ENCODE measurements at places on chromosomes 7 and 10.

- DNase-seq: no peak
Observed at GRCh38 chr7:27520815-27521790, 141.6 kb downstream of the HIBADH start.

- no peak for DNase-seq
Observed at GRCh38 chr10:42827201-42827600, 44.6 kb downstream of the BMS1 start.

DNA sequence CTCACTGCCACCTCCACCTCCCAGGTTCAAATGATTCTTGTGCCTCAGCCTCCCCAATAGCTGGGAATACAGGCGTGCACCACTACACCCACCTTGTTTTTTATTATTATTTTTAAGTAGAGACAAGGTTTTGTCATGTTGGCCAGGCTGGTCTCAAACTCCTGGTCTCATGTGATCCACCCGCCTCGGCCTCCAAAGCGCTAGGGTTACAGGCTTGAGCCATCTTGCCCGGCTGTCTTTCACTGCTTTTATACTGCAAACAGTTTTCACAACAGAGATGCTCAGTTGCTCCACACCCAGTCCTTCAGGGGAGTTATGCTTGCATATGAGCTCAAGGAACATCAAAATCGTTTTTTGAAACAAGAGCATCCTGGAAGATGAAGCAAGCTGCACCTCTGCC is 1.3 kb upstream of the PRR15 start:
- no peak for DNase-seq

DNA sequence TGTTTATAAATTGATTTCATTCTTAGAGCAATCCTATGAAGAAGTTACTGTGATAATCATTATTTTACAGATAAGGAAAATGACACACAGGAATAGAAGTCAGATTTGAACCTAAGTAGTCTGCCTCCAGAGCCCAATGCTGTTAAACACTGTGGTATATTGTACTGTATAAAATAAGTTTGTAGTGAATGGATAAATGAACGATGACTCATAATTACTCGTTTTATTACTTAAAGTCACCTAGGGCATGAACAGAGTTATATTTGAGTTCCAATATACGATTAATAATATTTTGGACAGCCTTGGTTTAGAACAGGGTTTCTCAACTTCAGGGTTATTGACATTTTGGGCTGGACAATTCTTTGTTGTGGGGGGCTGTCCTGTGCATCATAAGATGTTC is 7.8 kb upstream of the BTRC start:
- no peak for DNase-seq

- no peak for DNase-seq
Observed at GRCh38 chr7:74568658-74569057, 88.9 kb upstream of the GTF2I start.

DNA sequence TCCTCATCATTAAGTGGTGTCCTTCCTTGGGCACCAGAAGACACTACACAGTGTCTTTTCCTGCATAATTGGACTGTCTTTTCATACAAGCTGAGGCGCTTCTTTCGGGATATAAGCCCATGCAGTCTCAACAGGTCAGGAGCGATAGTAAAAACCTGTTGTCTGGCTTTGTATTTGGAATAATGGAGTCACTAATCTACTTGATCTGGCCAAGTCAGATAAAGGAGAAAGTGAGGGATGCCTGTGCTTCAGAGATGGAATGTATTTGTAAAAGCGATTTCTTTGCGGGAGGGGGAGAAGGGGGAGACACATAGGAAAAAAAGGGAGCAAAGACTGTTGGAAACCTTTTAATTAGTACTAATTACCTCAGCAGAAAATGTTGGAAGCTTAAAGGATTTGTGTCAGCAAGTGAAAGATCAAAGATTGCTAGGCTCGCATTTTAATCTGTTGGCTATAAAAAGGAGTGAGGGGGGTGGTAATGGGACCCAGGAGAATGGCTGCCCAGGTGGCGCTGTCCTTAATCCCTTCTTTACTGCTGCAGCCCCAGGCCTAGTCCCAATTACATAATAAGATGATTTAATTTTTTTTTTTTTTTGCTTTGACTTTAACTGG is 581.4 kb downstream of the LRMDA start:
- no peak for DNase-seq

DNA sequence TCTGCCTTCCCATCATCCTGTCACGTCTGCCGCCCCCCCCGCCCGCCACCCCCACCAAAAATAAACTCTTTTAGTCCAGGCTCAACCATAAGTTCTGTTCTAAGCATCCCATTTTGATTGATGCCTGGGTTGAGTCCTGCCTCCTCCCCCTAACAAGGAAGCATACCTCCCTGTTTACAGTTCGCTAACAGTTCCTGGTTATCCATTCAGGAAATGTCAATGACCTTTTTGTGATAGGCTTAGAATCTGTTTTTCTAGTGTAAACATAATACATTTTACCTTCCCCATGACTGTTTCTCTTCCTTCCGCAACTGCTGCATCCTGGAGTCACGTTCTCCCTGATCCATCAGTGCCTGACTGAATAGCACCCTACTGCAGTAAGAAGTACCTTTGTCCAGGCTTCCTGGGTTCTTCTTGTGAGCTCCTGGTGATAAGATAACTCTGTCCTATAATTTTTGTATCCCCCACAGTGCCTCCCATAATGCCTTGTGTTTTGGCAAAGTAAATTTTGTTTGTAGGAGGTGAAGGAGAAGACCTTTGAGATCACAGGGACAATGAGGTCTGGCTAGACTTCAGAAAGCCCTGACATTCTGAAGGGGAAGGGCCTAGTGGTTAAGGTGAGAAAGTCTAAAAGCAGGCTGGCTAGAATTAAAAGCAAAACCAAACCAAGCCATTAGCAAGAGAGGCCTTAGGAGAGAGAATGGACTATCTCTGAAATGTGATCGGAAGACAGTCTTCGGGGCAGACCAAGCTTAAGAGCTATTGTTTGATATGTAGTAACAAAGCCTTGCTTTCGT is 7.3 kb downstream of the AGFG2 start:
- no peak for DNase-seq

DNA sequence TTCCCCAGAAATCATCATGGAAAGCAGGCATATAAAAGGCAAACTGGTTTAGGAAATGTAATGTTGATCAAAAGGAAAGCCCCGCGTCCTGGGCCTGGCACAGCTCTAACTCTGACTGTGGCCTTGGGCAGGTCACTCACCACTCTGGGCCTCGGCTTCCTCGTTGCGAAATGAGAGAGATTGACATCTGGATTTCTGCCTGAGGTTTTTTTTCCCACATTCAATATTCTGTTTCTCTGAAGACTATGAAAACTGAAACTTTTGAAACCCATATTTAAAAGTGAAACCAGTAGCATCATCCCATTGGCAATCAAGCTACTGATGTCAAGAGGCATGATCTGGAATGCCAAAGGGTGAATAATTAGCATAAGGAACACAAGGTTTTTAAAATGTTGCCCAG is 369.7 kb upstream of the NPVF start:
- no peak for DNase-seq

GRCh38 chr10:119657725-119658124 is 6.5 kb downstream of the BAG3 start:
- DNase-seq: no peak

- no peak for DNase-seq
Observed at GRCh38 chr10:43963379-43963778, 314.7 kb upstream of the ZNF32 start.

- no peak for DNase-seq
Observed at GRCh38 chr10:24554036-24554435, 169.7 kb downstream of the ARHGAP21 start.

DNA sequence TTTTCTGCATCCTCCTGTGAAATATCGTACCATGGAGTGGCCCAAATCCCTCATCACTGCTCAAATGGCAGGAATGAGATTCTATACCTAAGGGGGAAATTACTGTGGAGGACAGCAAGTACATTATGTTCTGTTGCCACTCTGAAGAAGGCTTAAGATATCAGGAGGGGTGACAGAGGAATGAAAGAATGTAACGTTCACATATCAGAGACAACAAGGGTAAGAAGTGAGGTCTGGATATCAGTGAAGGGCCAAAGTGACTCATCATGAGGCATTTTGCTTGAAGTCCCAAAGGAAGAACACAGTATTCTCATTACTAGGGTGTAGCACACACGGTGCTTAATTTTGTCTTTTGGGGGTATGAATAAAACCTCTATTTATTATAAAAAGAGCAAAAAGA is 71.5 kb upstream of the SLC13A1 start:
- DNase-seq: no peak

GRCh38 chr7:98724591-98724990 is 107.5 kb downstream of the NPTX2 start:
- no peak for DNase-seq

- DNase-seq: no peak
Observed at GRCh38 chr10:17214971-17215781, 12.9 kb upstream of the VIM start.

DNA sequence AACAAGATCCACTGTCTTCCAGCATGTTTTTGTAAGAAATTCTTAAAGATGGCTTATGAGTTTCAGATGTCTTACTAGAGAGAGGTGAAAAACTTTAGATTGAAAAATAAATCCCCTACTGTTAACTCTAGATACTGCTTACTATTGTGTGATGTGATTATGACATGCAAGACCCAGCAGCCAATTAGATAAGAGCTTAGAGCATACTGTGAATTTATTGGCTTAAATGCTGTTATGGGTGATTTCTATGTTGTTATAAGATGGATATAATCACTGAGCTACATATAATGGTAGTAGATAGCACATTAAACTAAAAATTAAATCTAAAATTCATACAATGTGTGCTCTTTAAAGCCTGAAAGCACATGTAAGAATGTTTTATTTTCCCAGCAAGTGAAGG is at the start of gene RNF133:
Gene RNF133 (minus strand): TSS at position 101 of the 400 bp plus-strand sequence. CDS start 199 bp downstream, outside the sequence.
- DNase-seq: no peak

DNA sequence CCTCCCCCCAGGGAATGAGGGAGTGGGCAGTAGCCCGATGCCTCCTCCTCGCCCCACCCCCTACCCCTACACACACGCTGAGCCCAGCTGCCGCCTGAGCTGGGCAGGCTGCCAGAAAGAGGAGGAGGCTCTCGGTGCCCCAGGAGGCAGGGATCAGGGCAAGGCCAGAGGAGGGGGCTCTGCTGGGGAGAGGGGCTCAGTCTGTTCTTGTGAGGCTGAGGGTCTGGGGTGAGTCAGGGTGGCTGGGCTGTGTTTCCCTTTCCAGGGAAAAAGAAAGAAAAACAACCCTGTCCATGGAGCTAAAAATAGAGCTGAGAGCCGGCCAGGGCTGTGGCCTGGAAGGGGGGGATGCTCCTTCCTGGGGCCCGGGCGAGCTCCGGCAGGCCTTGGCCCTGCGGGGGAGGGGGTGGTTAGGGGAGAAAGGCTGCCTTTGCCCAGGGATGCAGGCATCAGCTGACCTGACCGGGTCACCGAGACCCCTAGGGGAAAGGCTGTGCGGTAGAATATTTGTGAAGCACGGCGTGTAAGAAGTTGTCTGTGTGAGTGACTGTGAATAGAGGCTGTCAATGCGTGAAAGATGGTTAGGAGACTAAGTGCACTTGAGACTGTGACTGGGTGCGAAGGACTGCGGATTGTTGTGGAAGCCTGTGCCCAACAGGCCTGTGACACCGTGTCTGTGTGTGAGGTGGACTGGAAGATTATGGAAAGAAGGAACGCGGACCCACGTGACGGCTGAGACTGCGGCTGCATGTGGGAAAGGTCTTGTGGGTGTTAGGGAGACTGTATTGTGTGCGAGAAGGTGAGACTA is 1.2 kb upstream of the LZTS2 start:
- DNase-seq: peak; percentile 38

DNA sequence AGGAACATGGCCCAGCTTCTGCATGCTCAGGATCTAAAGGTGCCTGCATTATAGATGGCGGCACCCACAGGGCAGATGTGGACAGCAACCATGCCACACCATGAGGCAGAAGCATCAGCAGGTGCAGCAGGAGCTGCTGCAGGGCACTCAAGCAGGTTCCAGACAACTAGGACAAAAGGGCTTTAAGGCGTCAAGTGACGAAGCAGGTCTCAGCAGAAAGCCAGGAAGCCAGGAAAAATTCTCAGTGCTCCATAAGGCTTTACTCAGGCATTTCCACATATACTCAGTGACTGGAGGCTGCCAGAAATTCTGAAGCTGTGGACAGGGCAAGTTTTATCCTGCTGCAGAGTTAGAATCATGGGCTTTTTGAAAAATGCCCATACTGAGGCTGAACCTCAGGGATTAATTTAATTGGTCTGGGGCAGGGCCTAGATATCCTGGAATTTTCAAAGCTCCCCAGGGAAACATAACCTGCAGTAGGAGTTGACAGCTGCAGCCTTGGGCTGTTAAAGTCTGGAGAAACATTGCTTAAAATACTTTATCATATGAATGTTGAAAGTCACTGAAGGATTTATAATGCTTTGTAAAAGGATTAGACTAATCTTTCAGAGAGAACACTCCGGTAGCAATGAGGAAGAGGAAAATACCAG is 68.1 kb upstream of the RNF148 start:
- no peak for DNase-seq

DNA sequence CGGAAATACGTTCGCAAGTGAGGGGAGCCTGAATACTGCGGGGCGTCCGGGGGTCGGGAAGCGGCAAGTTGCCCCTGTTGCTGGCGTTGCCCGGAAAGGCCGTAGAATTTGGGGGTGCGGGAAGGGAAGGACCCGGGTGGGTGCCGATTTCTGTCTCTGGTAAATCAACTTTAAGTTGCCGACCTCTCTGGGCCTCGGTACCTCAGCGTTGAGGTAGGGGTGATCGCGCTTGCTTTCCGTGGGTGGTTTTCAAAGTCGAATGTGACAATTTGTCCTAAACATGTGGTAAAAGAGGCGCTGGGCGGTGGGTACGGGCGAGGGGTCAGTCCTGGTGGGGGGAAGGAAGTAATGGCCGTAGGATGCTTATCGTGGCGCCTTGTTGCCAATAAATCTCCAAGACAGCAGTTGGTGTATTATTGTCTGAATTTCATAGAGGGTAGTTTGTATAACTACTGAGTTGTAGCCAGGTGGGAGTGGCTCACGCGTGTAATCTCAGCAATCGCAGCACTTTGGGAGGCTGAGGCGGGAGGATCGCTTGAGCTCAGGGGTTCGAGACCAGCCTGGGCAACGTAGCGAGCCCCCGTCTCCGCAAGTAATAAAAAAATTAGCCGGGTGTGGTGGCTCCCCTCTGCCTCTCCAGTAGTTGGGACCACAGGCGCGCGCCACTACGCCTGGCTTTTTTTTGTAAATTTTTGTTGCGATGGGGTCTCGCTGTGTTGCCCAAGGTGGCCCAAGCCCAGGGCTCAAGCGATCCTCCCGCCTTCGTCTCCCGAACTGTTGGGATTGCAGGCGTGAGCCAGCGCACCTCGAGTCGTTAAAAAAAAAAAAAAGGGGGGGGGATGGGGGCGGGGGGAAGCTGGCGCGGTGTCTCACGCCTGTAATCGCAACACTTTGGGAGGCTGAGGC is 644 bp downstream of the BUD23 start:
- no peak for DNase-seq

- DNase-seq: no peak
Observed at GRCh38 chr10:48981310-48981907, 41.8 kb upstream of the LRRC18 start.

- DNase-seq: no peak
Observed at GRCh38 chr7:70353330-70353945, 755.2 kb downstream of the AUTS2 start.
